ENCODE measurements at places on chromosomes 7 and 10.

DNA sequence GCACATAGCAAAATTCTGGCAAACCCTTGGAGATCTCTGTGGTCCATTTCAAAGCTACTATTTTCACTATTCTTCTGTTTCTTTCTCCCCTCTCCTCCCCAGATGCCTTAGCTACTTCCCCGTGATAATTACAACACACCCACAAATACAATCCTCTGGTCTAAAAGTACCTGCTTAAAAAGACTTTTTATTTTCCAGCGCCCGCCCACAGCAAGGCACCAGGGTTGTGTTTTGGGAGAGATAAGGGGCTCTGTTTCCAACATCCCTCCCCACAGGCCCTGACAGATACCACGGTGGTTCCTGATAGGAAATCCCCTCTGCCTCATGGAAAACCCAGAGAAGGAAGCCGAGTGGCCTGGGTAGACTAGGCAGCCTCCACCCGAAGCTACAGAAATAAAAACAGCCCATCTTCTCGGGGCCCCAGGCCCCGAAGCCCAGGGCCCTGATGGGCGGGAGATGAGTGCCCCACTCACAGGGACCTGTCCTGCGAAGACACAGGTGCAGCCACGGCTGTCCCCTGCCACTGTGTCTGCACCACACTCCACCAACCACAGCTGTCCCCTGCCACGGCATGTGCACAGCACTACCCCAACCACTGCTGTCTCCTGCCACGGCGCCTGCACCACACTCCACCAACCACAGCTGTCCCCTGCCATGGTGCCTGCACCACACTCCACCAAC lies 19.7 kb downstream of the CALML5 start:
- no peak for DNase-seq

GRCh38 chr10:68105820-68106219 lies 3.5 kb upstream of the MYPN start:
- DNase-seq: no peak

DNA sequence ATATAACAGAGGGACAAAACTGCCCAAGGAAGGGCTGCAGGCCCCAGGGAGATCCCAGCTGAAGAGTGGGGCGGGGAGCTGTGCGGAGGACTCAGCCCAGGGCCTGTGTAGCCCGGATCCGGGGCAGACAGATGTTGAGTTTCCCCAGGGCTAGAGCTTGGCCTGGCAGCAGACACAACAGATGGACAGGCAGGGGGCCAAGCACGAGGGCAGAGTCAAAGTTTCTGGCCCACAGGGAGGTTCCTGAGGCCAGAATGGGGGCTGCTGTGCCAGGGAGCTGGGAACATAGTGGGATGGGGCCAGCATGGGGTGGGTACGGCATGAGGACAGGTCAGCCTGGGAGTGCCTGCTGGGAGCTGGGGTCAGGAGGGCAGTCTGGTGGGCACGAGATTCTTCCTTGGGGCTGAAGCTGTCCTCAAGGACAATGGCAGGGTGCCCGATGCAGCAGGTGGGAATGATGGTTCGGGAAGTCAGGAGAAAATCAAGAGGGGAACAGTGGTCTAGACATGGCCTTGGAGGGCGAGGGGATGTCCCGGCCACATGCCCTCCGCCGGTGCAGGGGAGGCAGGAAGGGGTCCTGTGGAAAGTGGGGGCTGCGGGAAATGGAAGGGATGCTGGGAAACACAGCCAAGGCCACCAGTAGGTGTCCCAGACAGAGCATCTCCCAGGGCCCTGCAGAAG lies 519.1 kb upstream of the FOXK1 start:
- DNase-seq: no peak

GRCh38 chr10:6501931-6502330 lies 78.1 kb downstream of the PRKCQ start:
- no peak for DNase-seq

DNA sequence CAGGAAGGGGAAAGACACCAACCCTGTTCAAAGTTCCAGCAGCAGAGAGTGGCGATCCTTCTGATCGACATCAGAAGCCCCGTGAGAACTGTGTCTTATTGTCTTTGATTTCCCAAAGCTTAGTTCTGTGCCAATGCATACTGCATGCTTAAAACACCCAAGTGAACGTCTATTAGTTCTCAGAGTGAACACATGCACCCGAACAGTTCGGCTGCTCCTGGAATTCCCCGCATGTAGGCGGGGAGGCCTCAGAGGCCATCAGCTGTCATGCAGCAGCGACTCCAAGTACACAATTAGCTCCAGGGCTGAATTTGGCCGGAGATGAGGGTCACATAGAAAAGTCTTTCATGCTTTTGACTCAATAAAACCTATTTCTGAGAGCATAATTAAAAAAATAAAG lies 276.9 kb downstream of the ZMYND11 start:
- no peak for DNase-seq

DNA sequence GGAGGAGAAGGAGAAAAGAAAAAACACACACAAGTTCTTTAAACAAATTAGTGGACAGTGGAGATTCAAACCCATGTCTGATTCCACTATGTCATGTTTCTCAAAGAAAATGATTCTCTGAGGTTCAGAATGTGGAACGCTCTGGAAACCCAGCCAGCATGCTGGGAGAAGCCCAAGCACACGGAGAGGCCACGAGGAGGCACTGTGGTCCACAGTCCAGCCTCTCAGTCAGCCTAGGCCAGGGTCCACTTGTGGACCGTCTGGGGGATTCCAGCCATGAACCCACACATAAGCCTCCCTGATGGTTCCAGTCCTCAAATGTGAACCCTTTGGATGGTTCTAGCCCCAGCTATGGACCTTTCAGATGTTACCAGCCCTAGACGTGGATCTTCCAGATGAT lies 73.4 kb downstream of the CAV1 start:
- DNase-seq: no peak

DNA sequence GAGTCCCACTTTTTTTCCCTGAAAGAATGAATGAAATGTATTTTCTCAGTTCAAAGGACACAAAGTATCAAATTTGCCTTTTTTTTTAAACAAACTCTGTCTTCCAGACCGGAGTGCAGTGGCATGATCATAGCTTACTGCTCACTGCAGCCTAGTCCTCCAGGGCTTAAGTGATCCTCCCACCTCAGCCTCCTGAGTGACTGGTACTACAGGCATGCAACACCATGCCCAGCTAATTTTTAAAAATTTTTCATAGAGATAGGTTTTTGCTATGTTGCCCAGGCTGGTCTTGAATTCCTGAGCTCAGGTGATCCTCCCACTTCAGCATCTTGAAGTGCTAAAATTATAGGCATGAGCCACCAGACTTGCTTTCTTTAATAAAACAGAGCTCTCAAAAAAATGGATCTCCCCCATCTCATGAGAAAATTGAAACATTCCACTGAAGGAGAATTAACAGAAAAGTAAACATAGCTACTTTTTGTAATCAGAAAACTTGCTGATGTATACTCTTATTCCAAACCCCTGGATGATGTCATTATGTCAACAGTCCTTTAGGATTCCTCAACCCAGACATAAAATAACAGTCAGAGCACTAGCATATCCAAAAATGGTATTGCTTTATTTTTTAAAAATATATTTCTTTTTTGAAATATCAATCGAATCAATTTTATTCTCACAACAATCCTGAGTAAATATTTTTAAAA lies 12.3 kb upstream of the TRDMT1 start:
- no peak for DNase-seq

GRCh38 chr10:125062914-125063230 lies 97.5 kb downstream of the CTBP2 start:
- DNase-seq: no peak

DNA sequence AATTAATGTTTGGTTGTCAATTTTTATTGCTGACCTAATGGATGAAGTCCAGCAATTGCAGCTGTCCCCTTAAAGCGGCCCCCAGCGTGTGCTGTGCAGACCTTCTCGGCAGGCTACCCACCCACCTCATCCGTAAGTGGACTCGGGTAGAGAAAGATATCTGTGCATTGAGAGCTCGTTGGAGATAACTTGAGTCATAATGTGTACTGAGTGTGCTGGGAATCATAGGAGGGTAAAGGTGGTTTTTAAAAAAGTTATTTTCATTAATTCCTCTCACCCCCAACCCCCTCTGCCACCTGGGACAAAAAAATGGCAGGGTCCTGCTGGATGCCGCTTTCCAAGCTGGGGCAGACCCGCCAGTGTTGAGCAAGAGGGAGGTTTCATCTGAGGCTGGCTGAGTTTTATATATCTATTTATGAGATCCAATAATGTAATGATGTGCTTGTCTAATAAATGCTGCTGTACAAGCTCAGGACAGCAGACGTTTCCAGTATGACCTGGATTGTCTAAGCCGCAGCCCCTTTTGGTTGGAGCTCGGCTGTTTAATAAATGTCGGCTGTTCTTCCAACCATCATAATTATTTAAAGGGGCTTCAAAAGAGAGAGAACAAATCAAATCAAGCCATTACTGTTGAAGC lies 119.1 kb downstream of the NKX6-2 start:
- no peak for DNase-seq

- no peak for DNase-seq
Observed at GRCh38 chr10:90775351-90776028, 82.3 kb downstream of the HTR7 start.

DNA sequence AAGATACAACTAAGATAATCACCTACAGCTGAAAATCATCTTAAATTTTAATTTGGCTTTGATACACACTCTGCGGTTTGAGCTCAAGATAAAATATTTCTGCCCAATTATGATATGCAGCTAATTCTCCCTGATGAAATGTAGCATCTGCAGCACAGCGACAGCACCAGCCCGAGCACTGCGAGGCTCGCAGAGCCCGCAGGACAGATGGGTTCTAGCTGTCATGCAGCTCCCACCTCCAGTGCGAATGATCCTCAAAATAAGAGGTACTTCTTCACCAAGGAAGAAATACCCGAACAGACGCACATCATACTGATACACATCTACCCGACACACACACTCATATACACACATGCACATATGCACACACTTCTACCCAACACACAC lies 457.6 kb downstream of the PTPRN2 start:
- DNase-seq: no peak

DNA sequence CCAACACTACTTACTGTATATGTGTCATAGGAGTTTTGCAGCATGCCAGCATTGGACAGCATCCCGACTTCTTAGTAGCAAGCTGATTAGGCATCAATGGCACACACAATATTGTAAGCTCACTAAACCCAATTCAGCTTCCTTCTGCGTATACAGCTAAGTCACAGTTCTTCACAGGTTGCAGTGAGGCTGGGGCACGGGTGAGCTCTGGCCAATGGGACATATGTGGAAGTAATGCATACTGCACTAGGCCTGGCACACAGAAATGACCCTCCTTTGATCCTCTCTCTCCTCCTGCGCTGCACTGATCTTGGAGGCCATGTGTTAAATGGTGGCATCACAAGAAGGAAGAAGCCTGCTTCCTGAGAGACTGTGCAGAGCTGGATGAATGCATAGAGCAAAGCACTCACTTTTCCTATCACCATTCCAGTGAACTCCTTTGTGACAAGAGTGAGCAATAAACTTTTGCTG lies 11.9 kb downstream of the RAB11FIP2 start:
- DNase-seq: no peak

GRCh38 chr7:123190109-123190831 lies 9.5 kb downstream of the SLC13A1 start:
- no peak for DNase-seq

DNA sequence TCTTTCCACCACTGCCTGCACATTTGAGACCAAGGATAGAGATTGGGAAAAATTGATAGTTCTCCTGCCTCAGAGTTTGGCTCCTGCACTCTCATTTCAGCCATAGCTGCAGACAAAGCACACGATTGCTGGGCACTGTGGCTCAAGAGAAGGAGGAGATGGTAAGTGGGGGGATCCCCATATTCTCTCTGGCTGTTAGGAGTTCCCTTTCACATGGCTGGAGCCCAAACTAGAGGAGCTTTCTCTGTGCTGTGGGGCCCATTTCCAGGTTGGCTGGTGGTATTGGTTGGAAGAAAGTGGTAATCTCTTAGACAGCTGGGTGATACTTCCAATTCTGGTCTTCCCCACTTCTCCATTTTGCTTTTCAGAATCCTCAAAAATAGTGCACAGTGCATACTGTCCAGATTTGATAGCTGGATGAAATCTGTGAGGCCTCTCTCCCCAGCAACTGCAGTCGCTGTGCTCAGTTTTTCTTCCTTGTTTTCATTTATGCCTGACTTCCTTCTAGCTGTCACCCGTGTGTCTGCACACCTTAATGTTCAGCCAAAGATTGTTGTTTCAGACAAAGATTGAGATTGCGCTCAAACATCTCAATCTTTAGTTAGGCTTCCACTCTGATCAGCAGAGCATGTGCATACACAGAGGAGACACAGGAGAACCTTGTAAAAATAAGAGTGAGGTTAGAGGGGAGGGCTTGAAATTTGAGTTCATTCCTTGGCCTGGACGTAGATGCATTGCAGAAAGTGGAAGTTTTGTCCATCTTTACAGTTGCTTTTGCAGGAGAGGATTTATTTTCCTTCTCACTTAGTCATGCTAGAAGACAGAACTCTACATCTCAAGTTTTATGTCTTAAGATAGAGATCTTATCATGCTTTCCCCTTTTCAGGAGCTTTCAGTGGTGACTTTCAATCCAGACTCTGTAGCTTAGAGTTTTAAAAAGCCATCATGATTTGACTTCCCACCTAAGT lies 28.6 kb downstream of the RABGEF1 start:
- DNase-seq: no peak

DNA sequence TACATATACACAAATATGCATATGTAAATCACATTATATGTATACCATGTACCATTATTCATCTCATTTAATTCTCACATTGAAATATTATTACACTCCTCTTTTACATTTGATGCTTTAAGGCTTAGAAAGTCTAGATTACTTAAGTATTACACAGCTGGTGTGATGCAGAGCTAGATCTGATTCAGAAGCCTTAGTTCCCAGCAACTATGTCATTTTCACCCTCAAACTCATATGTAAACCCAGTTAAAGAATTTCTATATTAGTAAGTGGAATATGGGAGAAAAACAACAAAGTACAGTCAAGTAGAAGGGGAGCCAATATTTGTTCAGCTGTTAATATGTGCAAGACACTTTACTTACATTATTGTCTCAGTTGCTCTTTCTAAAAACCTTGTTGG lies 74.3 kb upstream of the CSTF2T start:
- DNase-seq: no peak

DNA sequence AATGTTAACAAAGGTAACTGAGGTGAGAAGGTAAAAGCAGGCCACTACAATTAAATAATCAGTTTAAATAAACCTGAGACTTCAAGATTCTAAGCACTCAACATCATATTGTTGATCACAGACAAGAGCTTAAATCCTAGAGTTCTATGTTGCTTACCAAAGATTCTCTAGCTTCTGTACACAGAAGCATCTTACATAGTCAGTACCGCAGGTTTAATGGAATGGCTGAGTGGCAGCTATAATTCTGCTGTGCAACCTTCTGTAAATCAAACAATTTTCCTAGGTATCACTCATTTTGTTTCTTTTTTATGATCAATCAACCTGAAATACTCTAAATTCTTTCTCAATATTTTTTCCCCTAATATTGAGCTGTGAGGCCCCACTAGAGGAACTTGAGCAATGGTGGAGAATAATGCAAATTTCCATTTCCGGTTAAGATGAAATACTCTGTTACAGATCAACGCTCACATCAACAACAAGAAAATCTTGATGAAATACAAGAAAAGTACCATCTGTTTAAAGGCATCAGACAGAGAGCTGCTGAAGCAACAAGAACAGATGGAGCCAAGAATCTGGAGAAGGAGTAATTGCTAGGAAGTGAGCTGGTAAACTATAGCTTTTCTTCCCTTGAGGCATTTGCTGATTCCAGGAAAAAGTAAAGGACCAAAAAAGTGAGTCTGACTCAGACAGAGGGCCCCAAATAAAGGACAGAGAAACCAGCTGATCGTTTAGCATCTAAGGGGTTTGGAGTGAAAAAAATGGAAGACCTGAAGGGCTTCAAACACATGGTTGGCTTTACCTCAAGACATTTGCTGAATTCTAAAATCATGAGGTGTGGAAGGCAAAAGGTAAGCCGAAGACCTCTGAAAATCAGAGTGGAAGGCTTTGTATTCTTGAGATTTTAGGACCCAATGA lies 22.6 kb downstream of the PNPLA8 start:
- no peak for DNase-seq
